Immature natural killer cell (primary cell): ENCODE measurements at places on chromosomes 12 and 14.

- no peak for DNase-seq
These were observed 324.8 kb downstream of the C12orf50 start for GRCh38 chr12:87704374-87704773.

DNA sequence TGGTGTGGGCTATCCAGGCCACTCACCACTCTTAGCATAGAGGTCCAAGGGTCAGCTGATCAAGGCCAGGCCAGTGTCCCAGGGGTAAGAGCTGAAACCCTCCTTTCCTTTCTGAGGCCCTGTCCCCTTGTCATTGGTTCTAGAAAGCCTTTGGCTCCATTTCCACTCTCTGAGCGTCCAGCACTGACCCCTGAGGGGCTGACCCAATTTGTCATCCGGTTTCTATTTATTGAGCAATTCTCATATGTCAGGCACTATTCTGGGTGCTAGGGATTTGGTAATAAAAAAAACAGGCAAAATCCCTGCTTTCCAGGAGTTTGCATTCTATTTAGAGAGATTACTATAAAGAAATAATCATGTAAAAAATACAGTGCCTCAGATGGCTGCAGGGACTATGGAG, 3.4 kb downstream of the KRT77 start:
- no peak for DNase-seq

DNA sequence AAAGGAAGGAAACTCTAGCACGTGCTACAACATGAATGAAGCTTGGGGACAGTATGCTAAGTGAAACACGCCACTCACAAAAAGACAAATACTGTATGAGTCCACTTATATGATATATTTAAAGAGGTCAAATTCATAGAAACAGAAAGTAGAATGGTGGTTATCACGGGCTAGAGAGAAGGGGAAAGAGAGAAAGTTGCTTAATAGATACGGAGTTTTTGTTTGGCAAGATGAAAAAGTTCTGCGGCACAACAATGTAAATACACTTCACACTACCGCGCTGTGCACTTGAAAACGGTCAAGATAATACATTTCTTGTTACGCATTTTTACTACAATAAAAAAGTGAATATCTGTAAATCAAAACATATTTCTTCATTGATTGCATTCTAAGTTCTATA, 37.3 kb downstream of the FBLN5 start:
- no peak for DNase-seq

DNA sequence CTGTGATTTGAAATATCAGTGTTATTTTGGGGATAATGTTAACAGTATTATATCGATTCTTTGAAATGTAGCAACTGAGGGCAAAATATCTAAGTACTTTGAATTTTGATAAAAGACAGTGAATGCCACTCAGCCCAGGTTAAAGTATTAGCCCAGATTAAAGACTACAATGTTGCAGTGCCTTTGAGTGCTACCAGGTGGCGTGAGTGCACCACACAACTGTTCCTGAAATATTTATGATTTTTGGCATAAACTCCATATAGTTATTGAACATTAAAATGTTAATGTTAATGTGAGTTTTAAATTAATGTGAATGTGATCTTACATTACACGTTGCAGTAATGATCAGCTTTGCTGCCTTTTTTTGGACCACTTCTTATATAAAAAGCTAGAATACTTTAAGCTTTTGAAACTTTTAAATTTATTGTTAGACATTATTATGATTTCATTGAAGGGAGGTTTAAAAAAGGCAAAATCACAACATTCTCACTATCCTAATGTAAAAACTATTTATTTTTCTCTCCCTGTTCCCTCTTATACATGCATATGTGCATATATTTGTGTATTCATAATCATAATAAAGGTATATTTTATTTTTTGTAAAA, 22.5 kb downstream of the MRPS35 start:
- DNase-seq: no peak

DNA sequence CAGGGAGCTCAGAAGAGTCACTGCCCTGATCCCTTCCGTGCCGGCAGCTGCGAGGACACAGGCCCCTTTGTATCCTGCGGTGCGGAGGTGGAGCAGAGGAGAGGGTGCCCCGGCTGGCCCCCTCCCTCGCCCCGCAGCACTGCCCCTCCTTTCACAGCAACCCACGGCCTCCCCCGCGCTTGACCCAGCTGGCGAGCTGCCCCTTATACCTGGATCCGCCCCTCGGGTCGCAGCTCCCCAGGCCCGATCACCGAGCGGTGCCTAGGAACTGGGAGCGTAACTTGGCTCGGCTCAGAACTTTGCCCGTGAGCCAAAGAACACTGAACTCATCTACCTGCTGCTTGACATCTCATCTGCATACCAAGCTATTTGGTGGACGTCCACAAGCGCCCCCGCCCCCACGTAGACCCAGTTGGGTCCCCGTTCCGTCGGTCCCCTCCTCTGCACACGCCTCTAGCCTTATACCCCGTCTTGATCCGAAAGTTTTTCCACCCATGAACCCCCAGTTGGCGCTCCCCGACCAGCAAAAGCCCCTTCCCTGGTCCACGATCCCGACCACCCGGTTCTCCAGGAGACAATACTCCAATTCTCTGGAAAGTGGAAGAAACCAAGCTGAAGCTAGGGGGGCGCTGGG, 697 bp upstream of the DNAJC14 start:
- DNase-seq: peak; percentile 31

DNA sequence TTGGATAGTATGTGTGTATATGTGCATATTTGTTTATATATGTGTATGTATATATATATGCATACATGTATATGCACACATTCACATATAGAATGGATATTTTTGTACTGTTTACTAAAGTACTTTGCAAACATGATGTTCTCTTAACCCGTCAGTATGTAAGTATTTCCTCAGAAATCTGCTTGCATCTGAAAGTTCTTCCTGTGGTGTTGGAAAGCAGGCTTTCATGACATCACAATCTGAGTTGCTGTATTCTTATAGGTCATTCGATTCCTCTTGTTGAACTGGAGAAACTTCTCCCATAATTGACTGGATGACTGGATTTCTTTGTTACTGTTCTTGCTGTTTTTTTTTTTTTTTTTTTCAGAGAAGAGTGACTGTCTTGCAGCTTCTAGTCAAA, 29.1 kb downstream of the GABARAPL1 start:
- DNase-seq: no peak

GRCh38 chr12:86770871-86771270, 514.7 kb upstream of the MGAT4C start:
- DNase-seq: no peak

GRCh38 chr12:40693207-40693821, 1.1 kb downstream of the CNTN1 start:
- no peak for DNase-seq
